Uterus (tissue), 4 donors: ENCODE measurements at places on chromosomes 3 and 15. TPM values are rescaled to one million over a fixed set of nuclear protein-coding genes. Genes with fewer than 3 reads are reported as not detected.

Gene NANOGP8
- total RNA-seq, result not detected

Gene HRH1
- 9.4 TPM for total RNA-seq

DNA sequence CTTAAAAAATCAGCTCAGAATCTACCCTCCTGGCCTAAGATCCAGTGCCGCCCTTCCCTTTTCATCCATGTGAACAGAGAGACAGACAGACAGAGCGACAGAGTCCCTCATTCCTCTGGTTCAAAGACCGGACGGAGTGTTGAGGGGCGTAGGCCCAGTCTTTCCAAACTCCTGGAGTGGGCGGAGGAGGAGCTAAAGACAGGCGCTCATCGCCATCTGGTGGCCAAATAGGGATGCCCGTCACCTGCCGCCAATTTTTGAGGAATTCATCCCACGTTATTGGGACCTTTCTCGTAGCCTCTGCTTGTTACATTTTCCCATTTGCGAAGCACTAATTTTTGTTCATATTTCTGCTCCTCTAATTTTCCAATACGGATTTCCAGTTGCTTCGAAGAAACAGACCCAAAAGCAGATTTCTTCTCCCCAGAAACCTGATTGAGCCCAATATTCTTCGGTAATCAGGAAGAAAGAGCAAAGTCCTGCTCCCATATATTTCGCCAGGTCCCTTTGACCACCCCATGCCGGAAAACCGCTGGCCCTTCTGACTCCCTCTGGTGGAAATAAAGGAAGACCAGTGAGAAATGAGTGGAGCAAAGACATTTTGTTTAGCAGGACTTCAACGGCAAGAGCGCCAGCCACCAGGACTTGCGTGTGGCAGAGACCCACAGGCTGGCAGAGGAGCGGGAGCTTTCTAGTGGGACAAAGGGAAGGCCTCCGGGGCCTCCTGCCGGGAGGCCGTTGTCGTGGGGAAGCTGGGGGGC, 88.0 kb downstream of the LRRK1 start:
- H3K4me3 ChIP-seq, result no peak overlapping the region
- H3K4me1 ChIP-seq, result no peaks in the 10 kb centered on the region
- DNase-seq, result peak; percentile 81

DNA sequence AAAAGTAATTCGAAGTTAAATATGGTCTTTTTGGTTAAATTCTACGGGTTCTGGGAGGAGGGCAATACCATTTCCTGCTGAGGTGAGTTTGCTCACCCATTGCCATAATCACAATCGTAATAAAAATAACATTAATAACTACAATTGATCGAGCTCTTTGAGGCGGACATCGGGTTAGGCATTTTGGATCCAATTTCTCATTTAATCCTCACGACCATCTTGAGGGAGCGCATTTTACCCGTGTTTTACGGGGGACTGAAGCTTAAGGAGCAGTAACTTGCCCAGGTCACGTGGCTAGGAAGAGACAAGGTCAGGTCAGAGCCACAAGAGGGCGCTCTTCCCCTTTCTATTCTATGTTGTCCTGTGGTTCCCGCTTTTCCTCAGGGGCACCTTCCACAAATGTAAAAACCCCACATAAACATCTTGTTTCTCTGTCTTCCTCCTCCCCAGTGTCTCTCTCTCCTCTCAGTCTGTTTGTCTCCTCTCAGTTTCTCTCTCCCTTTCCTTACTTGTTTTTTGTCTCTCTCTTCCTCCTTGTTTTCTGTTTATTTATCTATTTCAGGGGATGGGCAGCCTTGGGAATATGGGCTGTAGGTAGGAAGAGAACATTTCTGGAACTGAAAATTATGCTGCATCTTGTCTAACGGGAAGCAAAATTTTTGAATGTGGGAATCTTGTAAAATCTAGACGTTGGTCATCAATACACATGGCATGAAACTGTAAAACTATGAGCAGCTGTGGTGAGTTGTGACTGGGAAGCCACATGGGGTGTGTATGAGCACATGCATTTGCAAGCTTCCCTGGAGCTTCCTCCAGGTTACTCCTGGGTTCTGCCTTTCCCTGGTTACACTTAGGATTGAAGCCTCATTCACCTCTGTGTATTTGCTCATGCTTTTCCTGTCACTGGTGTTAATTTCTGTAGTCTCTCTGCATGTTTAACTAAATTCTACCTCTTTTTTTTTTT, 71.0 kb downstream of the SQOR start:
- peak overlapping the region; percentile 31 for H3K27ac ChIP-seq
- DNase-seq, result peak; percentile 74
- peaks cover 5% of the 10 kb centered on the region for H3K4me1 ChIP-seq
- H3K4me3 ChIP-seq, result peak overlapping the region; percentile 35
- no peaks in the 10 kb centered on the region for H3K36me3 ChIP-seq

DNA sequence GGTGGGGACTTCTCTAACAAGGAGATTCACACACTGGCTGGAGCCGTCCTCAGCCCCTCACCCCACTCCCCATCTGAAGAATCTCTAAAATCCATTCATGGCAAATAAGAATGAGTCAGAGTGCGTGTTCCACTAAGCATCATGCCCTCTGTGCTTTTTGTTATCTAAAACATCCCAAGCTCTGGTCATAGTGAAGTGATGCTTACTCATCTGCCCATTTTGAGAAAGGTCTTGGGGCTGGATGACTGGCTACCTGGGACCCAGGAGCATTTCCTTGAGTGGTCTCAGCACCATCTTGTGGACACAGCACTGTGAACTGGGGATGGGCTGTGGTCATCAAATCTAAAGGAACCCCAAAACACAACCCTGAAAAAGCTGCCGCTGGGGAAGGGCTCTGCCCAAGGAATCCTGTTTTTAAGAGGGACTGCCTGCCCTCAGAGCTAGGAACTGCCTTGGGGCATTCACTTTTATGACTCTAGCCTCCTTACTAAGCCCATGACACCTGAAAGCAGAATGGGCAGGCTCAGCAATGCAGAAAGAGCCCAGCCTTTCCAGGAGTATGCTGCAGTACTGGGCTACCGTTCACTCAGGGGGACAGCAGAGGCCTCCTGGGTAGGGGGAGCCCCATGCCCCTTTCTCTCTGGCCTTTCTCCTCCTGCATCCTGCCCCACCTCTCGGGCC, 53.5 kb downstream of the ZBTB38 start:
- no peak overlapping the region for H3K4me3 ChIP-seq
- H3K36me3 ChIP-seq, result no peaks in the 10 kb centered on the region
- peaks cover 19% of the 10 kb centered on the region for H3K4me1 ChIP-seq
- H3K27ac ChIP-seq, result peak overlapping the region; percentile 100
- no peak for DNase-seq
- H3K27me3 ChIP-seq, result no peaks in the 10 kb centered on the region

DNA sequence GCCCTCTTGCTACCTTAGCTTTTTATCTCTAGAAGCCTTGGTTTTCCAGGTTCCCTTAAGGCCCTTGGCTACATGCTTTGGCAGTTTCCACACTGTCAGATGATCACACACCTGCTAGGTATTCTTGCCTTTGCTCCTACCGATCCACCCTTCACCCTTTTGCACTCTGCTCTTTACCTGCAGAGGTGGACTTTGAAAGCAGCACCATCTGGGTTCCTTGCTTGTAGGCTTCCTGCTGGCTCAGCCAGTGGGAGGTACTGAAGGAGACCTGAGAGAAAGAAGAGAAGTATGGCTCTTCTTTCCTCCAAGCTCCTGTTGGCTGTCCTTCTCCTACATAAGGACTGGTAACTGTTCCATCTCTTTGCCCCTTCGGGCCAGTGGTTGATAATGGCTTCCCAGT, 7.3 kb upstream of the ZNF592 start:
- no peaks in the 10 kb centered on the region for H3K36me3 ChIP-seq
- no peak overlapping the region for H3K27ac ChIP-seq
- no peak overlapping the region for H3K4me3 ChIP-seq
- H3K4me1 ChIP-seq, result no peaks in the 10 kb centered on the region
- no peaks in the 10 kb centered on the region for H3K27me3 ChIP-seq
- no peak for DNase-seq
